CD8-positive, alpha-beta T cell (primary cell): ENCODE measurements at places on chromosomes 7 and 10. TPM values are rescaled to one million over a fixed set of nuclear protein-coding genes. Genes with fewer than 3 reads are reported as not detected.
A peak's percentile ranks its signal among the peaks of the same experiment; 100 is the strongest.

DNA sequence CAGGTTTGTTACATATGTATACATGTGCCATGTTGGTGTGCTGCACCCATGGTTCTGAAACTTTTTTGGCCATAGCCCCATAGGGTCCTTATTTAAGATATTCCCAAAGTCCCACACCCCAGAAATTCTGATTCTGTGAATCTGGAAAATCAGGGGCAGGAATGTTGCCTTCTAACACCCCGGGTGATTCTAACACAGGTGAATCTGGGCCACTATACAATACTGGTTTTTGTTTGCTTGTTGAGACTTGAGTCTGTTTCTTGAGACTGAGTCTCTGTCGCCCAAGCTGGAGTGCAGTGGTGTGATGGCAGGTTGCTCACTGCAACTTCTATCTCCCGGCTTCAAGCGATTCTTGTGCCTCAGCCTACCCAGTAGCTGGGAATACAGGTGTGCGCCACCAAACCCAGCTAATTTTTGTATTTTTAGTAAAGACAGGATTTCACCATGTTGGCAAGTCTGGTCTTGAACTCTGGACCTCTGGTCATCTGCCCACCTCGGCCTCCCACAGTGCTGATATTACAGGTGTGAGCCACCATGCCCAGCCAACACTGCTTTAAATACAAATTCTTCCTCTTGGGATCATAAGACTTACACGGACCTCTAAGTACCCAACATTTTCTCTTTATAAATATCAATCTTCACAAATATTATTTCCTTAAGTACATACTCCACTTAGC, 16.9 kb upstream of the PHYH start:
- DNase-seq, result no peak

DNA sequence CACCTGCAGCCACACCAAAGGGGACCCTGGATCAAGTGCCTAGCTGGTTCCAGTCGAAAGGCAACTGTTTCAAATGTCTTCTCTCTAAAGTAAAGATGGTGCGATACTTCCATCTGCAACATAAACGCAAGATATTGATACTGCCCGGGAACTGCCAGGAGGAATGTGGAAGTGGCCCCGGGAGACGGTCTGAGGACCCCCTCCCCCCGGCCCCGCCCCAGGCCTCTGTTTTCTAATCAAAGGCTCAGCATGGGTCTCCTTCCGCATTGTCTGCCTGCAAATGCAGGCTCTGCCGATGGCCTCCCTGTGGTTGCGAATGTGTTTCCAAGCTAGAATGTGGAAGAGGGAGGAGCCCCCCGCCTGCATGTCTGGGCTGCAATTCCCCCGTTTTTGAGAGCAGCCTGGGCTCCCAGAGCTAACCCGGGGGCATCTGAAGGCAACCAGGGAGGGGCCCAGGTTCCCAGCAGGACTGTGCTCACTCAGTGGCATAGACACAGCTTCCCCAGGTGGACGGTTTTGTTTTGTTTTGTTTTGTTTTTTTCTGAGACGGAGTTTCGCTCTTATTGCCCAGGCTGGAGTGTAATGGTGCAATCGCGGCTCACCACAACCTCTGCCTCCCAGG, 223.9 kb upstream of the PPP2R2D start:
- DNase-seq, result no peak

SPDYE2B gene
- total RNA-seq, result not detected

JCAD gene
- not detected for total RNA-seq

- DNase-seq, result no peak
Measured at GRCh38 chr10:93221171-93221496, 147.4 kb downstream of the CYP26A1 start.

- DNase-seq, result no peak
Measured at GRCh38 chr10:43905512-43906236, 257.0 kb upstream of the ZNF32 start.

- no peak for DNase-seq
Measured at GRCh38 chr7:111518264-111518663, 44.0 kb downstream of the IMMP2L start.

GRCh38 chr7:95324431-95324830, at the start of gene PON1:
TSS of gene PON1 (minus strand) at chr7:95324532. CDS start at chr7:95324475, 57 bp downstream.
- peak; percentile 9 for DNase-seq

GRCh38 chr10:95503526-95503925, 57.6 kb downstream of the SORBS1 start:
- no peak for DNase-seq

- DNase-seq, result no peak
Measured at GRCh38 chr7:122972056-122972455, 23.4 kb downstream of the TAS2R16 start.

DNA sequence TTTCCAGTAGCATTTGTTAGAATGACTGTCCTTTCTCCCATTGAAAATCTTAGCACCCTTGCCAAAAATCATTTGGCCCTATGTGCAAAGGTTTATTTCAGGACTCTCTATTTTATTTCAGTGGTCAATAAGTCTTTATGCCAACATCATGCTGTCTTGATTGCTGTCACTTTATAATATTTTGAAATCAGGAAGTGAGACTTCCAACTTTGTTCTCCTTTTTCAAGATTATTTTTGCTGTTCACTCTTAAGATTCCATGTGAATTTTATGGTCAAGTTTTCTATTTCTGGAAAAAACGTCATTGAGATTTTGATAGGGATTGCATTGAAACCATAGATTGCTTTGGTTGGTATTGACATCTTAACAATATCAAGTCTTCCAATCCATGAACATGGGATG, 65.1 kb downstream of the PAXIP1 start:
- DNase-seq, result no peak
